ENCODE measurements at places on chromosomes 7 and 10.
A peak's percentile ranks its signal among the peaks of the same experiment; 100 is the strongest.

GRCh38 chr7:155455776-155456737 lies 1.9 kb upstream of the EN2 start:
- DNase-seq, result peak; percentile 75

GRCh38 chr10:96421995-96422394 lies 63.2 kb upstream of the OPALIN start:
- DNase-seq, result no peak

DNA sequence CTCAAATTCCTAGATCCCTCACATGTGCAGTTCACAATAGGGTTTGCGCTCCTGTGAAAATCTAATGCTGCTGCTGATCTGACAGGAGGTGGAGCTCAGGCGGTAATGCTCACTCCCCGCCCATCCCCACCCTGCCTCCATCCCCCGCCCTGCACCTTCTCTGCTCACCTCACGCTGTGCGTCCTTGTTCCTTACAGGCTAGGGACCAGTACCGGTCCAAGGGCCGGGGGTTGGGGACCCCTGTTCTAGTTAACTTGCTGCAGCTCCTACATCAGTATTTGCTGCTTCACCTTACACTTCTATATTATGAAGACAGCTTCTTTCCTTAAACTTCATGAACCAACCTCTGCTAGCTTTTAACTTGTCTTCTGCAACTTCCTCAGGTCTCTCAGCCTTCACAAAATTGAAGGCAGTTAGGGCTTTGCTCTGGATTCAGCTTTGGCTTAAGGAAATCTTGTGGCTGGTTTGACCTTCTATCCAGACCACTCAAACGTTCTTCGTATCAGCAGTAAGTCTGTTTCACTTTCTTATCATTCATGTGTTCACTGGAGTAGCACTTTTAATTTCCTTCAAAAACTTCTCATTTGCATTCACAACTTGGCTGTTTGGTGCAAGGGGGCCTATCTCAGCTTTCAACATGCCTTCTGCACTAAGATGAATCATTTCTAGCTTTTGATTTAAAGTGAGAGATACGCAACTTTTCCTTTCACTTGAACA lies 1.7 kb upstream of the TNKS2 start:
- DNase-seq, result no peak

GRCh38 chr10:101287183-101287996 lies 58.1 kb upstream of the LBX1 start:
- DNase-seq, result no peak

GRCh38 chr7:66682350-66683093 lies 53.8 kb downstream of the KCTD7 start:
- DNase-seq, result peak; percentile 39

DNA sequence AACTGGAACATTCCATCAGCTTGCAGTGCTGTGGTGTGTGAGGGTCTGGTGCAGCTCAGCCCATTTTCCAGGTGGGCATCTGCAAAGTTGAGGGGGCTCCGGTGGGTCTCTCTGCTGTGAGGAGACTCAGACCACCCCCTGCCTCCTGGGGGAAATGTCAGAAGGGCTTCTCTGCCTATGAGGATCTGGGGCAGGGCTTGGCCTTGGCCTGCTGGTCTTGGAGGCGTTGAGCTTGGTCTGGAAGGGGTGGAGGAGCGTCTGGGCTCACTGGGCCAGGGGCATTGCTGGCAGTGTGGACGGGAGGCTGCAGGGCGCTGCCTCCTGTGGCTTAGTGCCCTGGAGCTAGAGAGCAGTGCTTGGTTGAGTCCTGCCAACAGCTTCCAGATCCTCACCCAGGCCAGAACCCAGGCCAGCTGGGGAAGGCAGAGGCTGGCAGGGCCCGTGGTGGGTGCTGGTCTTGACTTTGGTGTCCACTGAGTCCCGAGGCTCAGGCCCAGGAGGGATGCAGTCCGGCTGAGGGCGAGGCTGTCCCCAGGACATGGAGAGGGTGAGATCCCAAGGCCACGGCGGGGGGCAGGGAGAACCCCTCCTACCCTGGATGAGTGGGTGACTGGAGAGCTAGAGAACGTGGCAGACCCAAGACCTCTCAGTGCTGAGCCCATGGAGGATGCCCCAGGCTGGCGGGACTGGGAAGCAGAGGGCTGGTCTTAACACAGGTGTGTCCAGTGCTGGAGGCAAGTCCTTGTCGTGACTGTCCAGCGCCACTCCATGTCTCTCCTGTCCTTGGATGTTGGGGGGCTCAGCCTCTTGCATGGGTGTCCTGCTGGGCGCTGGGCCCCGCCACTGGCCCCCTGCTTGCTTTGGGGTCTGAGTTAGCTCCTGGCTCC lies 2.8 kb downstream of the SPRN start:
- DNase-seq, result no peak

DNA sequence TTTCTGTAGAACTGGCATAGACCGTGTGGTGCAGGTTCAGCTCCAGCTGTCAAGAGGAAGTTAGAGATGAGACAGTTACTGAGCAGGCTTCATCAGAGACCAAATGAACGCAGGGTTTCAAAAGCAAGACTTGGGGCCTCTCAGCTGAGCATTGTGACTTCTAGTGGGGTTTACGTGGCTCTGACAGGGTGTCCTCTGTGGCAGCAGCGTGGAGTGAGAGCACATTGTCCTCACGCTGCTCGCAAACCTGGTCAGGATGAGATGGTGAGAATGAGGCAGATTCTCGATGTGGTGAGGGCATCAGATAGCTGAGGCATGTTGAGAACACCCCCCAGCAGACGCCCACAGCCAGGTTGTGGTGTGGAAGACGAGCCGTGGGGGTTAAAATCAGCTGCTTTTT lies 126.0 kb downstream of the DNAJB6 start:
- no peak for DNase-seq

GRCh38 chr10:3775696-3776551 lies 9.1 kb downstream of the KLF6 start:
- DNase-seq, result no peak

DNA sequence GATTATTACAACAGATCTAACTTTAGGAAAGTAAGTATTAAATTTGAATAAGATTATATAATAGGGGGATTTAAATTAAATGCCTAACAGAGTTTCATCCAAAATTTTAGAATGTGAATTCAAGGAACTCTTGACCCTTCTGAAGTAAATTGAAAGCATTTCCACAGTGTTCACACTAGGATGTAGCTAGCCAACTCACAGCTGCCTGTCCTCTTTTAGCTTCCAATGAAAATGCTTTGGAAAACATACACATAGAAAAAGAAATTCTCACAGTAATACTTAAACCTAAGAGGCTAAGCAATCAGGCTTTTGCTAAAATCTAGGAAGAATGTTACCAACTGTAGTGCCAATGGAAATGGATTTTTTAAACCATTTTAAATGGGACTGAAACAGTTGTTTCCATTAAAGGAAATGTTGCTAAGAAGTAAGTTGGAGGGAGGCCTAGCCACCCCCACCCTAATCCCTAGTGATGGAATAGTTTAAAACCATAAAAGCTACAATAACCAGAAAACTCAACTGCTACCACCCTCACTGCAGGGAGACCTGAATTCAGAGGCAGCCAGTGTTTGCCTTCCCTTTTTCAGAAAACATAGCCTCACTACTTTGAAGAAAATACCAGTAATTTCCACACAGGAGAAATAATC lies 58.3 kb downstream of the REEP3 start:
- DNase-seq, result no peak

Measured in SJCRH30 (cell line).